Stimulated activated CD4-positive, alpha-beta T cell treated with anti-CD3 and anti-CD28 coated beads, Interleukin-12 subunit alpha, Interleukin-12 subunit beta, amount 100 ng/mL, for 48 hours (primary cell): ENCODE measurements at places on chromosomes 4 and X.
A peak's percentile ranks its signal among the peaks of the same experiment; 100 is the strongest.

GRCh38 chrX:43958529-43958928 is 14.7 kb downstream of the NDP start:
- peak; percentile 20 for DNase-seq

- DNase-seq = no peak
These were observed 368.9 kb upstream of the CTSO start for GRCh38 chr4:156322592-156322991.

DNA sequence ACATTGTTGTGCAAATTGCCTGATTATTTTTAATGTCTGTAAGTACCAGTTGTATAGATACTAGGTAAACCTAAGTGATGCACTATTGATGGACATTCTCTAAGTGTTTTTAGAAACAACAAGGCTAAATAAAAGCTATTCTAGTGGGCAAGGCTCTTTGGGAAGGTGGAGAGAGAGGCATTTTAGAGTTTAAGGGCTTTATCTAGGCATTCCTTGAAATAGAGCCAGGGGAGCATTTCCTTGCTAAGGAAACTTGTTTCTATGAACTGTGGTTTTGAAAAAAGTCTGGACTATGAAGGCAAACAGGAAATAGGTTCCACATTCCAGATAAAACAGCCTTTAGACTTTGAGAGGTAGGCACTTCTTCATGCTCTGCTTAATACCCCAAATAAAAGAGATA is 23.8 kb downstream of the BMX start:
- DNase-seq = no peak

GRCh38 chr4:84792366-84793301 is 173.9 kb downstream of the WDFY3 start:
- DNase-seq = no peak

DNA sequence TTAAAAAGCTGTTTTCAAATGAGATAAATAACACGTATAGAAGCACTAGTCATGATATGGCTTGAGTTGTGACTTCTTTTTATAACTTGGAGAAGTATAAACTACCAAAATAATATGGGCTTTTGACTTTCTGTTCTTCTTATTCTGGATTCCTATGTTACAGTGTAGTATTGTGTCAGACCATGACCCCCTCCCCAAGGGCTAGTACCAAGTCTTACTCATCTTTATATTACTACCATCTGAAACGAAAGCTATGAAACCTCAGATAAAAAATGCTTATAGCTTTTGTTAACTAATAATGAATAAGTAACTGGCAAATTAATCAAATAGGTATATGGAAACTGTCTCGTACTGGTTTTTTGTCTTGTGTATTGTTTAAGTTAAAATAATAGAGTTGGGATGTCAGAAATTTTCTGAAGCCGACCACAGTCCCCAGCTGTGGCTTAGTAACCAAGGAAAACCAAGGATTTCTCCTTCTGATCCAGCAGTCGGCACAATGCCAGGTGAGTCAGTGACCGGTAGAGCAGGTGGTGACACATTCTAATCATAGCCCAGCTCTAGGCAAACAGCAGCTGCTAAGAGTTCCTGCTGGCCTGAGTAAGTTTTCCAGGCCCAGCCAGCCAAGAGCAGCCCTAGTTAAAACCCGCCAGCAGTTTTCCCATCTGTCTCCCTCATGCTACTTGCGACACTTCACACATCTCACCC is 163.3 kb upstream of the PRDX4 start:
- no peak for DNase-seq

GRCh38 chr4:1416051-1416947 is 10.1 kb upstream of the NKX1-1 start:
- no peak for DNase-seq

DNA sequence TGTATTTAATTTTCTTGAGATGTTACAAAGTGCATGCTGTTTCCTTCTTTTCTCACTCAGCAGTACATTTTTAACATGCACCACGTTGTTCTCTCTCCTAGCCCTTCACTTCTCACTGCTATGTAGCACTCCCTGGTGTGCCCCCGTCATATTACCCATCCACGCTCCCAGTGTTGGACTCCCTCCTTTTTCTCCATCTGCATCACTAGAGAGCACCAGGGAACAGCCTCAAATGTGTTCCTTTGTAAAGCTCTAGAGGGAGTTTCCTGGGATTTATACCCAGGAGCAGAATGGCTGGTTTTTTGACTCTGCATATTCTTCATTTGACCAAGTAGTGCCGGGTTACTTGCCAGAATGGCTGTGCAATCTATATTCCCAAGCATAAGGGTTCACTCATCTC is 240.3 kb upstream of the ANXA3 start:
- DNase-seq = no peak

- DNase-seq = no peak
These were observed 93.3 kb downstream of the FANCB start for GRCh38 chrX:14779580-14779979.

DNA sequence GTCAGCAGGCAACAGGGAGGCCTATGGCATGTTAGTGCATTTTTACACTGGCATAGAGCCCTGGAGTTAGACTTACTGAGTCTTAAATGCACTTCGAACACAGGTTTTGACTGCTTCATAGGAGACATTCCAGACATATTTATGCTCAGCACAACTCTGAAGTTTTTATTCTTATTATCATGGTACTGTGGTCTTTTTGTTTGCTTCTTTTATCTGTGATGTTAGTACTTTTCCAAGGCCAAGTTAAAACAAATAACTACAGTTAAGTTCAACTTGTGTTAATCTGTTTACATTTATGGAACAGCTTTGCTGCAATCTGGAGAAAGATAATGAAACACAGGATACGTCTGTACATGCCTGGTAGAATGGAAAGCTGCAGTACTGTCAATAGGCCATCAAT is 76.5 kb downstream of the COL4A5 start:
- DNase-seq = no peak

DNA sequence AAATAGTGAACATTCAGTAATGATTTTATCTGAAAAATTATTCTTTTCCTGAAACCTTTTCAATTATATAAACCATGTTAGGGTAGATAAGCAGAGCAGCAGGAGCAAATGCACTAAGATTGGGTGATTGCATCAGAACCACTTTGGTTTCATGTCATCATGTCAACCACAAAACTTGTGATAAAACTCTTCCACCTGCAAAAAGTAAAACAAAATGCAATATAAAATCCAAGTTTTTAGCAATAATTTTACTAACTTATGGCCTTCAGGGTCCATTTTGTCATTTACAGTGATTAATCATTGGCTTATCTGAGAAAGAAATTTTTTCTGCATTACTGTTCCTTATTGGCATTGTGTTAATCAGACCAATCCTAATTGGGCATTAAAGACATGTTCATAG is 42.4 kb downstream of the NHS start:
- DNase-seq = no peak

- DNase-seq = no peak
These were observed 127.3 kb upstream of the CPEB2 start for GRCh38 chr4:14874990-14875389.

DNA sequence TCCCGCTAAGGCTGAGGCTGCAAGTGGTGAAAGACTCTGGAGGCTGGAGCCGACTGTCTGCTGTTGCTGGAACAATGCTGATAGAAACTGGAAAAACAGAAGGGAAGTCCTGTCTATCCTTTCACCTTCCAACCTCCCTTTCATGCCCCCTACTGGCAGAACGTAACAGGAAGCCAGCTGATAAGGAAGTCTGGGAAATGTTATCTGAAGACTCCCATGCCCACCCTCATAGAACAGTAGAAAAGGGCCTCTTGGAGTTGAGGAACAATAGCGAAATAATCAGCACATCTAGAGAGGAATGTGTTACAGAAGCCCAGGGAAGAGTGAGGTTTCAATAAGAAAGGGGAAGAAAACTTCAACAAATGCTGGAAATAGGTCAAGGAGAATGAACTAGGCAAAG is 117.1 kb upstream of the DKK2 start:
- no peak for DNase-seq

- no peak for DNase-seq
These were observed 188.5 kb upstream of the FTHL17 start for GRCh38 chrX:31260351-31260750.

DNA sequence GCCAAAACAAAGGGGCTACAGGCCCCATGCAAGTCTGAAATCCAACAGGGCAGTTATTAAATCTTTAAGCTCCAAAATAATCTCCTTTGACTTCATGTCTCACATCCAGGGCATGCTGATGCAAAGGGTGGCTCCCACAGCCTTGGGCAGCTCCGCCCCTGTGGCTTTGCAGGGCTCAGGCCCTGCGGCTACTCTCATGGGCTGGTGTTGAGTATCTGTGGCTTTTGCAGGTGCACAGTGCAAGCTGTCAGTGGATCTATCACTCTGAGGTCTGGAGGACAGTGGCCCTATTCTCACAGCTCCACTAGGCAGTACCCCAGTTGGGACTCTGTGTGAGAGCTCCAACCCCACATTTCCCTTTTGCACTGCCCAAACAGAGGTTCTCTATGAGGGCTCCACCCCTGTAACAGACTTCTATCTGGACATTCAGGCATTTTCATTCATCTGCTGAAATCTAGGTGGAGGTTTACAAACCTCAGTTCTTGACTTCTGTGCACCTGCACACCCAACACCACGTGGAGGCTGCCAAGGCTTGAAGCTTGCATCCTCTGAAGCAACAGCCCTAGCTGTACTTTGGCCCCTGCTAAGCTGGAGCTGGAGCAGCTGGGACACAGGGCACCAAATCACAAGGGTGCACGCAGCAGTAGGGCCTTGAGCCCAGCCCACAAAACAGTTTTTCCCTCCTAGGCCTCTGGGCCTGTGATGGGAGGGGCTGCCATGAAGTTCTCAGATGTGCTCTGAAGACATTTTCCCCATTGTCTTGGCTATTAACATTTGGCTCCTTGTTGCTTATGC is 154.8 kb upstream of the PDE5A start:
- DNase-seq = no peak

DNA sequence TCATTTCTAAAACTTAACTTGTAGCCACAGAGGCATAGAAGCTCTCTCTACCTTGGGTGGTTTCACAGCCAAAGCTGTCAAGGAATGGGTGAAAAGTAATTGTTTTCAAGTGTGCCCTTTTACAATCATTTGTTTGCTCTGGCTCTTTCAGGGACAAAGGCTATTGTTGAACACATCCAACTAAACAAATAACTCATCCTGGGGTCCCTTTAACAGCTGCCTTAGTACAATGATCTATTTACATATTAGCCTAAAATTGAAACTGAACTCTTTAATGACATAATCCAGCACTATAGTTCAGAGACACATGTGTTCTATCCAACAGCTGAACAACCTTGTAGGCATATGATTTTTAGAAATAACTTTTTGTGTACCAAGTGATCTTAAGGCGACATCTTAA is 3.7 kb downstream of the HHIP start:
- no peak for DNase-seq

DNA sequence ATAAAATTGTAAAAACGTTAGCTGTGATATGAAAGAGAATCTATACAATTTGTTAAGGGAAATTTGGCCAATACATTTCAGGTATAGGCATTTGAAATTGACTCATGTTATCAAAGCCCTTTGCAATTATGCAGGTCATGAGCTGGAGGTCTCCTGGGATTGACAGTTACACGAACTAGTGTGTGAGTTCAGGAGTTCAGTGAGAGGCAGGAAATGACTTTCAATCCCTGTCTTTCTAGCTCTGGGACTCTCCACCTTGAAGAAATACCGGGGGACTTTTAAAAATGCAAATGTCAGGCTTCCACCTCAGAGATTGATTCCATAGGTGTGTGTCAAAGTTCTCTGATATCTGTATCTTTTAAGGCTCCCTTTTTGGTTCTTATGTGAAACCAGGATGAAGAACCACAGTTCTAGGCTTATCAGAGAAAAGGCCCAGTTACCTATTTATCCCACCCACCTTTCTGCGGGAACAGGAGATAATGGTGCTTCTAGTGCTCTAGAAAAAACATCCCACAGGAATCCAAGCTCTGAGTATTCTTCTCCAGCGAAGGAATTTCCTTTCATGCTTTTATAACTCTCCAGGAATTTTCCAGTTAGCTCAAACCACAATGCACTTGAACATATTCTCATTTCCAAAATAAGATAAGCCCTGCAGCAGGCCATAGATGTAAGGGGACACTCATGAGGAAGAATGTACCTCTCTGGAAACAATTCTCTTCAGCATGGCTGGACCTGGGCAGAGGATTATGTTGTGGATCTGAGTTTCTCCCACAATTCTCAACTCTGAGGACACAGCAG is 501.0 kb downstream of the IDS start:
- no peak for DNase-seq

DNA sequence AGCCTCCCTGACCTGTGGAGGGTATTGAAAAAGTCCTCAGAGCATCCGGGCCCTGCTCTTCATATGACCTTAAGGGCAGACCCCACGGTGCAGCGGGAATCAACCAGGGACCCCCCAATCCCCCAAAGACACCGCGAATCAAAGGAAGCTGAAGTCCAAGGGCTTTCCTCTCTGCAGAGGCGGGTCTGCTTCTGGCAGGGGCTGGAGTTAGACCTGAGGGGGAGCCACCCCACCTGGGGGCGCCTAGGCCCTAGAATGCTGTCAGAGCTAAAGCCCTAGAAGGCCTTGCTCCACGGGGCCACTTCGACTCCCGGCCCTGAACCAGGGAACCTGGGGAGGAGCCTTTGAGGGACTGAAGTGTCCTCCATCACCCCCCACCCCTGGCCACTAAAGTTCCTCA is 2.8 kb upstream of the HAUS7 start:
- no peak for DNase-seq

GRCh38 chr4:185265942-185266341 is 56.5 kb downstream of the SNX25 start:
- no peak for DNase-seq

DNA sequence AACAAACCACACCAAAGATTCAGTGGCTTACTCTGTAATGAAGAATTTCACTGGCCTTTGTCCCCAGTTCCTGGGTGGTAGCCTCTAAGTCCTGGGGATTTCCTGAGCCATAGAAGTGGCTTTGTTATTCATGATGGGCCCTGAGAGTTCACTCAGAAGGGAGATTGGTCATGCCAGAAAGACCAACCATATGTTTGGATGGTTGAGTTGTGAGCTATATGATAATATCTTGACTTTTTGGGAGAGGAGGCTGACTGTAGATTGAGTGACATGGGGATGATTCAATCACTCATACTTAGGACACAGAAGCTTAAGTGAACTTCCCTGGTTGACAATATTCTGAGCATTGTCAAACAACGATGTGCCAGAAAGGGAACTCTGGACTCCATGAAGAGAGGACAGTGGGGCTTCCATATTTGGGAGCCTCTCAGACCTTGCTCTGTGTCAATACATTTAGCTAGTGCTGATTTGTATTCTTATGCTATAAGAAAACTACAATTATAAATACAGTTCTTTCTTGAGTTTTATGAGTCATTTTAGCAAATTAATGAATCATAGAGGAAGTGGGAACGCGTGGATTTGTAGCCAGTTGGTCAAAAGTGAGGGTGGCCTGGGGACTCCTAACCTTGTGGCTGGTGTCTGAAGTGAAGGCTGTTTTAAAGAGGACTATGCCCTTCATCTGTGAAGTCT is 392.0 kb downstream of the GBA3 start:
- DNase-seq = no peak

- no peak for DNase-seq
These were observed 3.5 kb downstream of the HUWE1 start for GRCh38 chrX:53682885-53683555.

DNA sequence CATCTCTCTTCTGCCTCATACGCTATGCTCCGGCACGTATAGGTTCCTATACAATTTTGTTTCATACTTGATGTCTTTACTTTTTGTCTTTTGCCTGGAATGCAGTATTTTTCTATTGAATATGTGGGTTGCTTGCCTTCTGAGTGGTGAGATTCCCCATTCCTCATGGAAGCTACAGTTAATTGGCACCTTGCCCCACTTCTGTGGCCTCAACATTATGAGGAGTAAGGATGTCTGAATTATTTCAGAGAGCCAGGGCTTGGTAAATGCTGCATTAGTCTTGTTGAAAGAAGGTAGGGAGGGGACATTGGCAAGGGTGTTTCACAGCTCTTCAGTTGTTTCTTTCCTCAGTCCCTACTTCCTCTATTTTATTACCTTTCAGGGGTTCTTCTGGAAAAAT is 23.0 kb downstream of the CDKL5 start:
- no peak for DNase-seq

- DNase-seq = no peak
These were observed 44.4 kb downstream of the FIP1L1 start for GRCh38 chr4:53421791-53422190.
